ENCODE measurements at places on chromosomes 4 and X.

DNA sequence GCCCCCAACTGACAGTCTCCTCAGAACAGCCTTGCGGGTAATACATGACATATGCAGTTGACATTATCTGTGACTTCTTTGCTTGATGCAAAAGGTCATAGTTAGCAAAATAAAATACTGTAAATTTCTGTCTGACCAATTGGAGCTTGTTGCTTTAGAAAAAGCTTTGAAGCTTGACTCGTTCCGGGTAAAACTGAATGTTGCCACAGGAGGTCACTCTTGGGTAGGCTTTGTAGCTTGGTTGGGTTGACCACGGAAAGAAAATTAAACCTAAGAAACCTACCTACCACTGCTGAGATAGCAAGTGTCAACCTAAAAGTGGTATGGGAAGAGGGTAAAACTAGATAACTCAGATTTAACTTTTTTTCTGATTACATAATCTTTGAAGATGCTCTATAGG, 23.2 kb downstream of the PRPS2 start:
- DNase-seq, result no peak

- no peak for DNase-seq
Observed at GRCh38 chr4:622071-622995, 3.0 kb upstream of the PDE6B start.

- no peak for DNase-seq
Observed at GRCh38 chr4:107853444-107854355, 29.0 kb downstream of the SGMS2 start.

DNA sequence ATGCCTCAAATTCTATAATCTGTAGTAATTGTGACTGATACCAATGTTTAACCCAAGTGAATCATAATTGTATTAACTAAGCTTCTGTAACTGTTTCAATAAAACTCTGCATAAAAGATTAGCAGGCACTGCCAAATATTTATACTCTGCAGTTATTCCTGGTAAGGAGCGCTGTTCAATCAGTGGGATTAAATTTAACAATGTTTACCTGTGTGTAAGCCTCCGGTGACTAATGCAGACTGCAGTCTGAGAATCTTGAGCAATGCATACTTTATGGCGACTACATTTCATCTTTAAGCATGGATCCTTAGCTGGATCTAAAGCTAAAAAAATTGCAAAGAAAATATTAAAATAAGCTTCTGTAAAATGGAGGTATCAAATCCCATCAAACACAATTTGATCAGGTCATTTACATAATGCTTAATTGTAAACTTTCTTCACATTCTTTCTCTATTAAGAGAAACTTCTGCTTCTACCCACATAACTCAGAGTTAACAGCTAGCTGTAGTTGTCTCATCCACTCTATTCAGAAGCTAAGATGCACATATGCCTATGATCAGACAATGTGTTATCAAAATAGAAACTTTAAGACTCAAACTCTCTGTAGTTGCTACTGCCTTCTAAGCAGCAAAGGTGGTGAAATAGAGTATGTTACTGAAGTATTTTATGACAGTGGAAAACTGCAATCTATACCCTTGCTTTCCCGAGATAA, 234.0 kb downstream of the SPOCK3 start:
- no peak for DNase-seq

DNA sequence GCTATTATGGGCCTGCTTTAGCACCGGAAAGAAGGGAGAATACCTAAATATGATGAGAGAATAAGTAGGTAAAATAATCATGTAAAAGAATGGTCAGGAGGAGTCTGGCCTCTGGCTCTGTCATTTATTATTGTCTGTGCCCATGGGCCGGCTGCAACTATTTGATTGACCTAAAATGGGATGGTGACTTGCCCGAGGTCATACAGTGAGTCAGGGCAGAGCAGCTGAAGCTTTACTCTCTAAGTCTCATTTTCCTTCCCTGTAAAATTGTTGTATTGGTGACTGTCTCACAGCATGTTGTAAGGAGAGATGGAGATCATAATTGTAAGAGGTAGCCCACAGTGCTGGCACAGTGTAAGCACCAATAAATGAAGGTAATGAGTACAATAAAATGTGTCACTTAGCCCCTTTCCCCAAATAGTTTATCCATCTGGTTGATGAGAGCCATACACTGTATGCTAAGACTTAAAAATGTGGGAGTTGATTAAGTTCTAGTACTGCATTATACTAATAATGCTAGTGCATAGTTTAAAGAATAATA, 39.6 kb downstream of the RUFY3 start:
- no peak for DNase-seq

GRCh38 chrX:5057786-5058185, 1170.9 kb downstream of the NLGN4X start:
- DNase-seq, result no peak

DNA sequence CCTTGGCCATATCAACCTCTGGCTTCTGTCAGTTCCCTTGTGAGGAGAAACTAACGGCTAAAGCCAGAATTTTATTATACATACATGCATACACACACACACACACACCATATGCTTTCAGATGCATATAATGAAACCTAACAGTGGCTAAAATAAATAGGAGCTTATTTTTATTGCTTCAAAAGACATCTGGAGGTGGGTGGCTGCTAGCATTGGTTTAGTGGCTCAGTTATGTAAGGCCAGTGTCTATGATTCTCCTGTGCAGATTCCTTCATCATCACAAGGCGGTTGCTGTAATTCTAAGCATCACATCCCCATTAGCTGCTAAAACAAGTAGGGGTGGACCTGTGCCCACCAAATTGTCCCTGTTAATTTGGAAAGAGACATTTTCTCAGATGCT, 110.8 kb downstream of the MAPK10 start:
- no peak for DNase-seq

GRCh38 chr4:49044270-49044669, 58.2 kb downstream of the CWH43 start:
- no peak for DNase-seq

GRCh38 chrX:45261005-45261404, 60.3 kb upstream of the DIPK2B start:
- DNase-seq, result no peak

DNA sequence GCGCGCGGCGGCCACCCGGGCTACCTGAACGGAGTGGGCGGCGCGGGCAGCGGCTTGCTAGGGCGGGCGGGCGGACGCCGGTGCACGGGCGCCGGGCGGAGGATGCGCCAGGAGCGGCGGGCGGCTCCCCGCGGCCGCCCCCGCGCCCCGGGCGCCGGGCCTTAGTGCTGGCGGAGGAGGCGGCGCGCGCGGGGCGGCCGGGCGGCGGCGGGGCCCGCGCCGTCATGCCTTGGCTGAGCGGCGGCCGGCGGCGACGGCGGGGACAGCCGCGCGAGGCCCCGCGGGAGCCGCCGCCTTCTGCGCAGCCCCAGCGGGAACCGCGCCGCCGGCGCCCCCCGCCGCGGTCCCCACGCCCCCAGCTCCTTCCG, 48.2 kb downstream of the CLDN34 start:
- no peak for DNase-seq

DNA sequence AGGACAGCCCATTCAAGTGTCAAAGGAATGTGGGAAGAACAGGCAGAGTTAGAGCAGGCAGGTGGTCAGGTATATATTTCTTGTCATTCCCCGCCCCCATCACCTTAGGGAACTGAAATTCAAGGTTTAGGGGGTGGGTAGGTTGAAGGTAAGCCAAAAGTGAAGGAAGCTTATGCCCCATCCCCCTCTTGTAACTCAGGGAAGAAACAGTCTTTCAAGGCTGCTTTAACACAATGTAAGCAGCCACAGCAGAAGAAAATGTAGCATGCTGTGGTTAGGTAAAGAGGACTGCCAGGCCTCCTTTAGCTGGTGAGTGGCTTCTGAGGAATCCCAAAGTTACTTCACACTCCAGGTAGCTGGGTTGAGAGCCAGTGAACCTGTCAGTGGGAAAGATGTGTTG, 122.3 kb downstream of the RS1 start:
- DNase-seq, result no peak

GRCh38 chr4:85952972-85953650, 406.7 kb downstream of the MAPK10 start:
- no peak for DNase-seq

- no peak for DNase-seq
Observed at GRCh38 chr4:47891928-47892327, 22.5 kb downstream of the NFXL1 start.

GRCh38 chr4:77493829-77494551, 111.6 kb upstream of the CXCL13 start:
- DNase-seq, result no peak

GRCh38 chr4:83785891-83786290, 250.0 kb downstream of the GPAT3 start:
- no peak for DNase-seq

DNA sequence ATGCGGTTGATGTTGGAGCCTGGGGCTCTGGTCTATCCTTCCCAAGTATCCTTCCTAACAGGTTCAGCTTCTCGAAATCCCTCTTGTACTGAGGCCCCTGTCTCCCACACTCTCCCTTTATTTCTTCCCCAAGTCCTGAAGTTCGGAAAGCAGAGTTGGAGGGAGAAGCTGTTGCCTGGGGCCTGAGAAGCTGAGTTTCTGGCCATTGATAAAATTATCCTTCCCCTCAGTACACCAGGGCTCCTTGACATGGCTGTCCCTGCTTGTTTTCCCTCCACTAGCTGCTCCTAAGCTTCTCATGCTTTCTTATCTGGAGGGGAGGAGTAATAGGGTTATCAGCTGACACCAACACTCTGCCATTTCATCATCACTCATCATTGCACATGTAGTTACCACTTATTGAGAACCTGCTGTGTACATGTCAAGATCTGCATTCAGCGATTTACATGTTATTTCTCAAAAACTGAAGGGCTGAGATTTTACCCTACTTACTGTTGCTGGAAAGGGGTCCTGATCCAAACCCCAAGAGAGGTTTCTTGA, 58.0 kb downstream of the FUNDC1 start:
- no peak for DNase-seq

- no peak for DNase-seq
Observed at GRCh38 chr4:8383451-8384160, 56.9 kb downstream of the ACOX3 start.

DNA sequence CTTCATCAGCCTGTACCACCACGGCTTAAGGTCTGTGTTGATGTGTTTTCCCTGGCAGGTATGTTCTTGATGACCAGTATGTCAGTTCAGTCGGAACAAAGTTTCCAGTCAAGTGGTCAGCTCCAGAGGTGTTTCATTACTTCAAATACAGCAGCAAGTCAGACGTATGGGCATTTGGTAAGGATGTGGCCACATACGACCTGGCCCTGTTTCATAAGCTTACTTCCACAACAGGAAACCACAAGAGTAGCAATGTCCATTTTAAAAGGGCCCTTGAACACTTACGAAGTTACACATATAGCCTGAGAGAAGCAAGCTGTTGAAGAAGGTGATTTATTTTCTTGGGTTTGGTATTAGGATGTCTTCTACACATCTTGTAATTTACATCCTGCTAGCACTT, 46.1 kb downstream of the BMX start:
- DNase-seq, result no peak

GRCh38 chrX:652341-652741, 21.8 kb downstream of the SHOX start:
- no peak for DNase-seq

GRCh38 chr4:135532132-135532531, 1330.5 kb upstream of the PABPC4L start:
- no peak for DNase-seq

DNA sequence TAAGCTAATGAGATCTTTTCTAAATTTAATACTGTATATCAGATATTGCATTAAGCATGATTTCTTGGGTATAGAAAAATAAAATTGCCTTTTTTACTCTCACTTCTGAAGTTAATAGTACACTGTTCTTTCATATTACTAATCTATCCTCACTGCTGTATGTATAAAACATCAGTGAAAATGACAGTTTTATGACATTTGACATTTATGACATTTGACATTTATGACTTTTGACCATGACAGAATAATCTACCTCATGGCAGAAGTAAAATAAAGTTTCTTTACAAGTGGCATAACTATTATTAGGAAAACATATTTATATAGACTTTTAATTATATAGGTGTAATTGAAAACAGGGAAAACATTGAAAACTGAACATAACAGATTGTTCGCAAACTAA, 13.3 kb downstream of the GRID2 start:
- no peak for DNase-seq

- DNase-seq, result no peak
Observed at GRCh38 chrX:102808336-102808735, 87.8 kb downstream of the GPRASP3 start.

- no peak for DNase-seq
Observed at GRCh38 chr4:55485821-55486220, 60.9 kb downstream of the CLOCK start.

GRCh38 chr4:139721789-139722188, 56.2 kb downstream of the MGST2 start:
- DNase-seq, result no peak

DNA sequence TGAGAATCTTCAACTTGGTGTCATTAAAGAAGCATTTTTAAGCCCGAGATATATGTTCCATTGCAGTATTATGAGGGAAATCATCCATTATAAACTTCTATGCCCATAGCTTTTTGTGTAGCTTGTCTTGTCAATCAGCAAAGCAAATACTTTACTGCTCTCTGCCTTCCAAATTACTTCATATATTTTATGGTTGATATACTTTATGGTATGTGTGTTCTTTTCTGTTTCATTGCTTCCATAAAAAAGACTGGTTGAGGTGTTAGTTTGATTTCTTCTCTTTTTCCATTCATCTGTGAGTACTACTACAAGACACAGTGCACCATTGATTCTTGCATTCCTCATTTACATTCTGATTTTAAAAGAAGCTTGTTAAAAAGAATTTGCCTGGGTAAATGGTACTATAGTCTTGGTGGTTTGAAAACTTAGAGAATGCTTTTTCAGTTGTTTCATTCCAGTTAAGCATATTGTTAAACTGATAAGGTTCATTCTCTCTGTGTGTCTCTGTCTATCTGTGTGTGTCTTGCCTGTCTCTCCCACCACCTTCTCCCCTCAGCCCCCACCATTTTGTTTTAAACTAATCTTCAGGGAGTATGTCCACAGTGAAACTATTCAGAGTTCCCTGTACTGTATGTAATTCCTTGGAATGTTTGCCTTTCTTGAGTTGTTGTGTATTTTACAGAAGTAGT, 27.1 kb downstream of the STAG2 start:
- no peak for DNase-seq

- DNase-seq, result no peak
Observed at GRCh38 chrX:74218895-74219294, 85.1 kb upstream of the ZCCHC13 start.

DNA sequence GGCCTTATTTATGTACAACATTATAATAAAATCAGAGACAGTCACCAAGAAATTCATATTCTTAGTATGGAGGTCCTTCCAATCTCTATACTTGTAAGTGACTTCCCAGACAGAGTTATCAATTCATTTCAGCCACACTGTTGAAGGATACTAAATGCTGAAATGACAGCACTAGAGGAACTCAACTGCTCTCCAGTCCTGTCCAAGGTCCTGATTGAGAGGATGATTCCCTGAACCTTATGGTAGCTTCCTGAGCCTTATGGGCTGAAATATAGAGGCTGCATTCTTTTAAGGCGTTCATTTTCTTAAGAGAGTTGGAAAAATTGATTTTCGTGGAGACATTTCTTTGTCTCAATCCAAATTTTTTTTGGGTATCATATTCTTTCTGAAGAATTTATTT, 205.9 kb downstream of the TLL1 start:
- DNase-seq, result no peak

- no peak for DNase-seq
Observed at GRCh38 chr4:57865264-57865663, 755.1 kb upstream of the IGFBP7 start.

- no peak for DNase-seq
Observed at GRCh38 chr4:95580226-95580625, 31.5 kb upstream of the UNC5C start.
